ENCODE measurements at places on chromosomes 2 and 18.

GRCh38 chr2:180890781-180891180 lies 89.6 kb upstream of the UBE2E3 start:
- DNase-seq = no peak

- no peak for DNase-seq
Observed at GRCh38 chr2:238242731-238243495, 3.1 kb upstream of the HES6 start.

GRCh38 chr18:2978661-2979106 lies 34.3 kb downstream of the LPIN2 start:
- DNase-seq = no peak

DNA sequence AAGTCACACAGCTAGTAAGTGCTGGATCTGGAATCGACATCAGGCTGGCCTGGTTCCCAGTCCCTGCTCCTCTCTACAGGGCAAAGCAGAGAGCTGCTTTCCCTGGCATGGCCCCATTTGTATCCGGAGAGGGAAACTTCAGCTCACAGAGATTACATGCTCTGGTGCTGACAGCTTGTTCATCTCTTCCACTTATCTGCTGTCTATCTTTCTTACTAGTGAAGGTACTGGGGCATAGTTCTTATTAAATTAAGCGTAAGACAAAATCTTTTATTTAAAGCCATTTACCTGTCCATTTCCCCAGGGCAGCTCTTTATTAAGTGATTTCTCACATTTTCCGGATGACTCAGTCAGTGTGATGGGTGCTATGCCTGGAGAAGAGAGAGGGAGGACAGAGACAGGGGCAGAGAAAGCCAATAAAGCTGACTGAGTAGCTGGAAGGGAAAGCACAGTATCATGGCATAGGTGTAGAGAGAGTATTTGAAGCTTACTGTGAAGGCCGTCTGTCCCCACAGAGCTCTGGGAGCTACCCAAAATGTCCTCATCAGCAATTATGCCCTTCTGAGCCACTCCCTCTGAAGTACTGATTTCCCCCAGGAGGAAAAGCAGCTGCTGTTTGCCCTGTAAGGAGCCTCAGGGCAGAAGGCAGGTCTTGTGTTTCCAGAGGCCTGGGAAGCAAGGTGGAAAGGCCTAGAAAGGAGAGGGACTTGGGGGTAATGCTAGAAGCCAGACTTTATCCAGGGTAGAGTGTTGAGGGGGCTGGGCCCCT lies 44.1 kb upstream of the EPAS1 start:
- no peak for DNase-seq

DNA sequence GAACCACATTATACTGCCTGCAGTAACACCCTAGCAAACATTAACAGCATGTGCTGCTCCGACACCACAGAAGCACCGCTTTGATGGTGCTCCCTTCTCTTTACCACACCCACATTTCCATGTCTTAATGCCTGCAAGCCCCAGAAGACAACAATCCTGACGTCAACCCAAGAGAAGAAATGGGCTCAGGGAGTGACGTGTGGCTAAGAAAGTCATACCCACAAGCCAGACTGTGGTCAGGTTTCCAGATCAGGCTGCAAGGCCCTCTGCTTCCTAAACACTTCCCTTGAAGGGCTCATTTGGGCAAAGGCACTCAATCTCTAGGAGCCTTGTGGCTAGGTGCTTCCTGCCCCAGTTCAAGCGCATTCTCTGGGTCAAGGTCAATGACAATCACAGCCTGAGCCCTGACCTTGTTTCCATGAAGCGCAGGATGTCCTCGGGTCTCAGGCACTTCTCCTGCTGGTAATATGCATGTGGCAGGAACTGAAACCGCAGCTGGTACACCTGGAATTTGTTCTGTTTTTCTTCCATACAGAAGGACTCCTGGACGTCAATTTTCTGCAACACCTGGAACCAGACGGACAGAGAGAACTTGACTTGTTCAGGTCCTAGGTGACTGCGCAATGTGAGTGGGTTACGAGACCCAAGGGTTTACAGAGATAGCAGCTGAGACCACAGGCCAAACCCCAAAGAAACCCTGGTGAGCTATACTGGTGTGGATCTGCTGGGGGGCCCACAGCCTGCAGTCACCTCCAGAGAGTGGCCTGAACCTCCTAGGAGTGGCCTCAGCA lies 67.2 kb downstream of the POLR1A start:
- DNase-seq = no peak

DNA sequence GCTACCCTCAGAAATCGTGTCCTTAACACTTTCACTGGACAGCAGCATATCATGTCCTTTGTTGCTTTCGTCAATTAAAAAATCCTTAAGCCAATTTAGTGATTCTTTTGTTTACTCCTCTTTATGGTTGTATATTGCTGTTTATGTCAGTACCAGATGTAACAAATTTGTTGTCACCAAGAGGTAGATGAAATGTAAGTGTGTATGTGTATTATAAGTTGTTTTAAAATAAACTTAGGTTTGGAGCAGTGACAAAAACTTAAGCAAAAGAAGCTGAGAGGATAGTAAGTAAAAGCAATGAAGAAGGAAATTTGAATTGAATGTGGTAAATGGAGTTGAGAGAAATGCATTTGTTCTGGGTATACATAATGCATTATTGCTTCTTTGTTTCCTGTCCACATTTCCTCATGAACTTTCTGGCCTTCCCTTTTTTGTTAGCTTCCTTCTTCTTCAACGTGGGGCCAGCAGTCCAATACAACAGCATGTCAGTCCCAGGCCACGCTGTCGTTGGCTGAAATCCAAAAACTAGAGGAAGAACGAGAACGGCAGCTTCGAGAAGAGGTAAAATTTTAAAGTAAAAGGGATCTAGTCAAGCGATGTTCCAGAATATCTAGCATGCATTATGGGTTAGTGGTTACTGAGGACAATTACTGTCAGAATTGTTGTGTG lies 30.5 kb upstream of the SNORC start:
- no peak for DNase-seq

GRCh38 chr2:104584393-104584792 lies 269.5 kb upstream of the POU3F3 start:
- DNase-seq = no peak

GRCh38 chr18:615773-616172 lies 19.0 kb downstream of the CLUL1 start:
- no peak for DNase-seq
